ENCODE measurements at places on chromosomes 7 and 10.

GRCh38 chr7:140304191-140304799 is 94.0 kb downstream of the SLC37A3 start:
- no peak for DNase-seq

- DNase-seq = no peak
Observed at GRCh38 chr7:107043491-107043890, 1.0 kb upstream of the PRKAR2B start.

DNA sequence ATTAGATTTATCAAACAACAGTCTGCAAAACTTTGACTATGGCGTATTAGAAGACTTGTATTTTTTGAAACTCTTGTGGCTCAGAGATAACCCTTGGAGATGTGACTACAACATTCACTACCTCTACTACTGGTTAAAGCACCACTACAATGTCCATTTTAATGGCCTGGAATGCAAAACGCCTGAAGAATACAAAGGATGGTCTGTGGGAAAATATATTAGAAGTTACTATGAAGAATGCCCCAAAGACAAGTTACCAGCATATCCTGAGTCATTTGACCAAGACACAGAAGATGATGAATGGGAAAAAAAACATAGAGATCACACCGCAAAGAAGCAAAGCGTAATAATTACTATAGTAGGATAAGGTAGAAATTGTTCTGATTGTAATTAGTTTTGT is 31.4 kb downstream of the LRRC17 start:
- DNase-seq = no peak

GRCh38 chr7:90244909-90245851 is at the start of gene CFAP69:
TSS of gene CFAP69 (plus strand) at chr7:90245174. CDS start at chr7:90245425, 251 bp downstream.
- DNase-seq = peak; percentile 87

- no peak for DNase-seq
Observed at GRCh38 chr7:53062796-53063195, 27.4 kb downstream of the POM121L12 start.

All from stimulated activated CD4-positive, alpha-beta T cell treated with anti-CD3 and anti-CD28 coated beads, Interleukin-1b, Interleukin-23, amount 100 ng/mL, for 24 hours (primary cell).